ENCODE measurements at places on chromosomes 4 and X.

DNA sequence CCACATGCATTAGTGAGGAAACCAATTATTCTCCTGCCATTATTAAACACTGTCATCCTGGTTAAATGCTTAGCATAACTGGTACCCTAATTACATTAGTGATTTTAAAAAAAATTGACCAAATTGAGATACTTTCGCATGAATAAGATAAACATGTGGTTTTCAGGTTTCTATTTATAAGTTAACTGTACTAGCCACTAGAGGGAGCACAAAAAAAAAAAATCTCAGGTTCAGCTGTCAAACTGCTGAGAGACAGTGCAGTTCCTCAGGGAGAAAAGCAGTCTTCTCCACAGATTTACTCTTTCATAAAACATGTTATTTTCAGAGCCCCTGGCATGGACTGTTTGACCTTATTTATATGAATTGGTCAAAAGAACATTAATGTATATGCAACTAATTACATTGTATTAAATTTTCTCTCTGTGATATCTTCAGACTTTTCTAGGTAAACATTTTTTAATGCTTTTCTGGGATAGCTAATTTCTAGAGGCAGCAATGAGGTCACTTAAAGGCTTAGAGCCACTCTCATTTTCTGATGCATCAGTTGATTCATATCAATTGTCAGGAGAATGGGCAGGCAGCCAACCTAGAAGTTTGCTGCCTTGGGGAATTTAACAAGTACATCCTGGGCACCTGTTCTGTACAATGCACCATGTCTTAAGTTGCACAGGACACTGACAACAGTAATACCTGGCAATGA, 167.5 kb downstream of the CDS1 start:
- DNase-seq = no peak

- no peak for DNase-seq
Observed at GRCh38 chr4:146916479-146917076, 29.1 kb downstream of the TTC29 start.

- no peak for DNase-seq
Observed at GRCh38 chr4:8368061-8368481, 72.5 kb downstream of the ACOX3 start.

GRCh38 chr4:30882443-30882842, 162.3 kb downstream of the PCDH7 start:
- no peak for DNase-seq

GRCh38 chr4:138222046-138222445, 20.1 kb downstream of the SLC7A11 start:
- DNase-seq = no peak

DNA sequence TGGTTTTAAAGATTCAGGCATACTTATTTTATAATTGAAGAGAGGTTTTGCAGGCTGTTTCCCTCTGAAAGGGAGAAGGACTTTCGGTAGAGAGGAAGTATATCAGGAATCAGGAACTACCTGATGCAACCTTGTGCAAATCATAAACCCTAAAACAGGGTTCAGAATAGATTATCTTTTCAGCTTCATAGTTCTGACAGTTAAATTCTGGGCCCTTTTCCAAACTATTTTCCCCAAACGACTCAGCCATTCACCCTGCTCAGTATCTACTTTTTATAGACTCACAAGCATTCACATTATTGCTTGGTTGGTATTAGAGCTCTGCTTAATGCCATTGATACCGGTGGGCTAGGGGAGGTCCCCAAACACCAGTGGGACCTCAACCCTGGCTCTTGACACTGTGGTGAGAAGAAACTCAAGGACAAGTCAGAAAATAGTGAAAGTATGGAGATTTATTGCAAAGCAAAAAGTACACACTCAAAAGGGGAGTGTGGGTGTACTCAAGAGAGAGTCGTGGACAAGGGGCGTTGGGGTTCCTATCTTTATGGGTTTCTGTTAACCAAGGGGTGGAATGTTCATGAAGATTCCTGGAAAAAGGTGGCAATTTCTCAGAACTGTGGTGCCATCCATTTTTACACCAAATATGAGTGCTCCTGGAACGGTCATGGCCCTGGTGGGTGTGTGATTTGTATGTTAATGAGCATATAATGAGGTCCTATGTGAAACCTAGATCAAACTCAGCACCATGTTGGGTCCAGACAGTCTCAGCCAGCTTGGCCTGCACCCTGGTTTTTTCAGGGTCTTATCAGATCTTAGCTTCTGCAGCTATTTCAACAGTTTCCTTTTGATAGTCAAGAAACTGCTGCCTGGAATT, 238.3 kb downstream of the DCLK2 start:
- DNase-seq = no peak

DNA sequence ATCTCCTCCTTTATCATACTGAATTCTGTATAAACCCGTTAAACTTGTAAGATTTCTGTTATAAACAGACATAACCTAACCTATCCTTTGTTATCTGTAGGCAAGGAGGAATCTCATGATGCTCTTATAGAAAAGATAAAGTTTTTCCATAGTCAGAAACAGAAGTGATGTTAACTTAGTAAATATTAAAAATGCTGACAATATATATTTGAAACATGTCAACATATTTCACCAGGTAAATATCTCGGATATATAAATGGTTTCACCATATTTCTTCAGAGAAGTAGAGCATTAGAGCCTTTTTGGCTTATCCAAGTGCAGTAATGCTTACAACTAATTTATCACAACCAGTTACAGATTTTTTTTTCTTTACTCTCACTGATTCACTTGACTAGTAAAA, 625.9 kb downstream of the PDHA2 start:
- no peak for DNase-seq

DNA sequence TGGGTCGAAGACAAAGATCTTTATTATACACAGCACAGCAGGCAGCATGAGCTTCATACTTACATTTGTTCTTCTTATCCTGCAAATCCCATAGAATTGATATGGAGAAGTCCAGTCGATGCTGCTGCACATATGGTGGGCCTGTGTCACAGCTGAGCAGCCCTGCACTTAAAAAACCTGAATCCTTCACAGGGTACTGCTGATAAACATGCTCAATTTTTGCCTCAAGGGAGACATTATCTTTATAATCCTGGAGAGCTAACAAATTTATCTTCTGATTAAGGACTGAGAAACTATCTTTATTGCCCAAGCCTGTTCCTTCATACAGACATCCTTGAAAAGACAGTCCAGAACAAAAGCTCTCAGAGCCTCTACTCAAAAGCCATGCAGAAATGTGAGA, 434.4 kb upstream of the FAM47C start:
- DNase-seq = no peak

GRCh38 chr4:126592088-126592487, 1040.7 kb upstream of the INTU start:
- DNase-seq = no peak

DNA sequence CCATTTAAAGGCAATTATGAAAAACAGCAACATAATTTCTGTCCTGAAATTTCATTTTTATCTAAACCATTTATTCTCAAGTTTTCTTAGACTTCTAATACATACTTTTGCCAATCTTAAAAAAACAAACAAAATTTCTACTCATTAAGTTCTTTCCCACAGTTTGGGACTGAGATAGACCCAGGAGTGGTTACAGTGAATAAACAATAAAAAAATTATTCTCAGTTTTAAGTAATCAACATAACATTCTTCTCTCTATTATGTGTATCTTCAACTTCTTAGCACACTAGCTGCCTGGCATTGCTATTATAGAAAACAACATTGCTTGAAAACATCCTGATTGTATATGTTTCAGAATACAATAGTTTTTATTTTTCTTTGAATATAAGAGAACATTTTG, 532.8 kb downstream of the IL15 start:
- DNase-seq = no peak

- no peak for DNase-seq
Observed at GRCh38 chr4:186265683-186266652, at the start of gene F11. Gene F11 (plus strand): TSS chr4:186266189. CDS start chr4:186267137, 948 bp downstream.

GRCh38 chr4:16224264-16225166, 1.8 kb downstream of the TAPT1 start:
- no peak for DNase-seq

GRCh38 chrX:7111518-7111917, 36.0 kb upstream of the STS start:
- DNase-seq = no peak

DNA sequence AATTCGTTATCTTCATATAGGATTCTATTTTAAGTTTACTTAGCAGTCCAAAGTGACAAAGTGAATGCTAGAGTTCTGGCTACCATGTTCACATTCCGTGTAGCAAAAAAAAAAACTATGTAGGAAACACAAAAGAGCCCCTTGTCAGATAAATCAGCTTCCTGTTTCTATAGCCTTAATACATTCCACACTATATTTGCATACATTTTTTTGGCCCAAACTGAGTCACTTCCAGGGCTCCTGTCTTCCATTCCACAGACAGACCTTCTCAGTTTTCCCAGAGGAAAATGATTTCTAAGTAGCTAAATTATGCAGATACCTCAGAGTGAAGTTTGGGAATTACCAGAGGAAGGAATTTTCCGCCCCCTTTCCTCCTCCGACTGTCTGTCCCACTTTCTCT, 841.9 kb upstream of the HS3ST1 start:
- DNase-seq = no peak

DNA sequence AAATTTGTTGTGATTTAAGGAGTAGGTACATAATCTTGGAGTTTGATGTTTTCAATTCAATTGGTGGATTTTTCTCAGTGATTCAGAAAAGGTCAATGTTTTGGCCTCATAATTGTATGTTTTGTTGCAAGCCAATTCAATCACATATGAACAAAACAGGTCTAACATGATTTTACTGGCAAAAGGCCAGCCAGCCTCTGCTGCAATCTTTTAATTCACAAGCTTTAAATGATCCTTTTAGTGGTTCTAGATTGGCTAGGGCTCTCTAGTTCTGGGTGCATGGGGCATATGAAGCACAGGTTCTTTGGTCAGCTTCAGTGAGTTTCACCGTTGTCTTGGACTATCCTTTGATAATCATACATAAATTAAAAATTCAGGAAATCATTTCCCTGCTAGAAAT, 19.2 kb upstream of the SLC6A14 start:
- DNase-seq = no peak

DNA sequence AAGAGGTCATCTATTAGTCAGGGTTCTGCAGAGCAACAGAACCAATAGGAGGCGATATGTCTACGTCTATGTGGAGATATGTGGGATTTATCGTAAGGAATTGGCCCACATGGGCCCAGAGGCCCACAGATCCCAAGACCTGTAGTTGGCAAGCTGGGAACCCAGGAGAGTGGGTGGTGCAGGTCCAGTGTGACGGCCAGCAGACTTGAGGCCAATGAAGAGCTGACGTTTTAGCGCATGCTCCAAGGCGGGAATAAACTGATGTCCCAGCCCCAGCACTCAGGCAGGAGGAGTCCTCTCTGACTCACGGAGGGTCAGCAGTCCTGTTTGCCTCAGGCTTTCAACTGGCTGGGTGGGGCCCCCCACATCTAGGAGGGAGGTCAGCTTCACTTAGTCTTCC, 21.3 kb downstream of the SPACA5 start:
- no peak for DNase-seq

All from activated naive CD4-positive, alpha-beta T cell (primary cell).